Stimulated activated CD8-positive, alpha-beta memory T cell treated with anti-CD3 and anti-CD28 coated beads, Interleukin-4, amount 100 ng/mL, for 1 hour (primary cell): ENCODE measurements at places on chromosomes 3 and 15.

GRCh38 chr3:126371096-126371705 lies 14.0 kb upstream of the KLF15 start:
- DNase-seq: no peak

DNA sequence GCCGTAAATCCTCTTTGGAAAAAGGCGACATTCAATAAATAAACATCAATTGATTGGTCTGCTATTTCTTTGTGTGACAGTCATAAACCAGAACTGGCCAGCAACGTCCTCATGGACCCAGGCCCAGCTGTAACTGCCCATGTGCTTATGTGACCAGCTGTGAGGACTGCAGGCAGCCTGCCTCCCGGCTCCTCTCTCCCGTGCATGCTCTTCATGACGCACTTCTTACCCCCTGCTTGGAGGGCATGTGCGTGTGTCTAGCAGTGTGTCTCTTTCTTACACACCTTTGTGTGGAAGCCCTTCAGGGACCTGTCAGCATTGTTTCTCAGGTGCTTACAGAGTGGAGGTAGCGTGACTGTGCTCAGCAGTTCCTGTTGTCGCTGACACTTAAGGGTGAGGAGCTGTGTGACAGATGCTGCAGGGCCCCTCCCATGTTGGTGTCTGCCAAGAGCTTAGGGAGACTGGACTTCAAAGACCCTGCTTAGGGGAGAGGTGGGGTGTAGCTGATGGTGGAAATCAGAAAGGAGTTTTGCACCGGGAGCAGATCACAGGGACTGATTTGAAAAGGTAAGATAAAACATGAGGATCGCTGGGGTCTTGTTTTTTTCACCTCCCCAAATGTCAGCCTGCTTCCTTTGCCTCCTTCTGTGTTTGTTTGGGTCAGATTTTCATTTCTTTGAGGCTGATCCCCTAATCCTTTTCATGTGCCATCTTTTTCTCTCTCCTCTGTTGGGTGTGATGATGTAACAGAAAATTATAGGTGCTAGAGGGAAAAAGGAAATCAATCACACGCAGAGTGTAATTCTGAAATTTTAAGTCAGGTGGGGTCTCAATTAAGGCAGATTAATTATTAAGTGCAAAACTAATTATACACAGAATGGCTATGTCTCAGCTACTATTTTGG lies 2.1 kb downstream of the PODXL2 start:
- DNase-seq: no peak

DNA sequence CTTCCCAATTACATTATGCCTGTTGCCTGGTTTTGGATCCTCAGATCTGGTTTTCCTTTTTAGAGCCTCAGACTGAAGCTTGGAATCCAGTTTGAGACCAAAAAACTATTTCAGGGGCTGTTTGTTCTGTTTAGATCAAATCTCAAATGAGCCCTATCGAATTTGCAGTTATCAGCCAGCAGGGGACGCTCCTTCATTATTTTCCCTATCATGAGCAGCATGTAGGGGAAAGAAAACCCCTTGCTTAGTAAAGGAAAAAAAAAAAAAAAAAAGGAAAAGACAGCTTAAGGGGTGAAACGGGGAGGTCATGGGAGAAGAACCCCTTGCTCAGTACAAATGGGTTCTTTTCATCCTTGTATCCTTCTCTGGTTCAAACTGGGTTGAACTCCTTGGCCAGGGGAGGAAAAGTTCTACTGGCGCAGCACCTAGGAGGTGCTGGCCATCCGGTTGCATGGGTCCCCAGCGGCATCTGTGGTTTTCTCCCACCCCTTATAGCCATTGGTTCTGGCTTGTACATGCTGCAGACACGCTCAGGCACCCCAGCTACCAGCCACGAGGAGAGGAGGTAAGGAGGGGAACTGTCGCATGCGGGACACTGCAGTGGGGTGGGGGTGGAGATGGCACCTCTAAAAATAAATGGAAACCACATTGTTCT lies 1375.1 kb upstream of the ALCAM start:
- DNase-seq: no peak

DNA sequence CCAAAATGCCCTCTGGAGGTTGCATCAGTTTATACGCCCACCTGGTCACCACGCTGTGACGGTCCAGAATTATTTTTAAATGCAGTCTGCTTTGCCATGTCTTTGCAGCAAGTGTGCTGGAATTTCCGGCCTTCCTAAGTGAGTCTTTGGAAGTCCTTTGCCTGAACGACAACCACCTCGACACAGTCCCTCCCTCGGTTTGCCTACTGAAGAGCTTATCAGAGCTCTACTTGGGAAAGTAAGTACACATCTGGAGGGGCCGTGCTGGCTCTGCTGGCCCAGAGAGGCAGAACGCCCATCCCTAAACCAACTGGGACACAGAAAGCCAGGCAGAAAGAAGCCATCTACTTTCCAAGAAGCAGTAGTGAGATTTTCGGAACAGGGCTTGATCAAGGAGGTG lies 101.8 kb downstream of the LRRK1 start:
- DNase-seq: no peak

DNA sequence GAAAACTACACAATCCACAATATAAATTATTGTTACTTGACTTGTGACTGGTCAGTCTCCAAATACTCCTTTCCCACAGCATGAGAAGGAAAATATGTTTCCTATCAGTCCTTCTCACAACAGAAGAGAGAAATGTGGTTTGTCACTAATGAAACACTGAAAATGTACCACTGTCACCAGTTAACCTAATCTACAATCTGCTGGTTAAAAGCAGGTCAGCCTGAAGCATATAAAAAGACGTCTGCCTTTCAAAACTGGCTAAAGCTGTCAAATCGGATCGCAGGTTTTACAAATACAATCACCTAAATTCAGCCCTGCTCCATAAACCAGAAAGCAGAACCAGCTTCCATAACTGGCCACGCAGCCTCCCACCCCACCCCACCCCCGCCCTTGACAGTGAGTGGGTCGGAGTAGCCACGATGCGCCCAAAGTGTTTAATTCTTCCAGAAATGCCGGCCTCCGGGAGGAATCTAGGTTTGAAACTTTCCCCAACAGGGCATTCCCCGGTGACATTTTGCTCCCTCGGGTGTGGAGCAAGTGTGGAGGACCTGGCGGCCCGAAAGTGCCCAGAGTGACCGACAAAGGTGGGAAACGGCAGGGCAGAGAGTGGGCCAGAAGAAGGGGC lies 682 bp downstream of the ETFA start:
- DNase-seq: no peak

DNA sequence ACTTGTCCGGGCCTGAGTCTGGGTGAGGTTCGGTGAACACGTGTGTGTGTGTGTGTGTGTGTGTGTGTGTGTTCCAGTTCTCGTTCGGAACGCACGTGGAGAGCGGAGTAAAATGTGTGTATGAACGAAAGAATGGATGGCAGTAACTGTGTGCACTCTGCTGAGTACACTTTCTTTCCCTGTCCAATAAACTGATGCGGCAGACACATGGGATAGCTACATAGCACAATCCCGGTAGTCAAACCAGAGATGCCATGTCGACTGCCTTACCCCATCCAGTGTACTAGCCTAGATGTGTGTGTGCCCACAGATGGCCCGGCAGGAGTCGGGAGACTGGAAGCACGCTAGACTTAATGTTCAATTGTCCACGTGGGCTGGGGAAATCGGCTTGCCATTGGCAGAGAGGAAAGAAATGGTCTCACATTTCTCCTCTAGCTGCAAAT lies 507 bp upstream of the GOLIM4 start:
- no peak for DNase-seq

- no peak for DNase-seq
Measured at GRCh38 chr3:34842706-34843480, 796.4 kb upstream of the ARPP21 start.

GRCh38 chr3:192224634-192225155 lies 502.6 kb downstream of the FGF12 start:
- no peak for DNase-seq

DNA sequence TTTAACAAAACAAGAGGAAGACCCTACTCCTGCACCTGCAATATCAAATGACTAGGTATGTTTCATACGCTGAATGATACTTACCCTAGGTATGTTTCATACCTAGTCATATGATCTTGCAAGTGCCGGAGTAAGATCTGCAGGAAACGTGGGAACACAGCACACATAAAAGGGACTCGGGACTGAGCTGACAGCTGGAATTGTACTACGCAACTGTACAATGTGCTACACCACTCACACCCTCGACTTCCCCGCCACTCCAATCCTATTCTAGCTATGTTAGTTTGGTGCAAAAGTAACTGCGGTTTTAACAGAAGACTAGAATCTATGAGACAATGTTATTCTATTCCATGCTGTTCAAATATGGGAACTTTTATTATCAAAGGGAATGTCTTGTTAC lies 22.0 kb downstream of the CRBN start:
- no peak for DNase-seq

- DNase-seq: no peak
Measured at GRCh38 chr15:76861815-76862397, 43.2 kb downstream of the SCAPER start.

GRCh38 chr3:12175844-12176453 lies 17.2 kb upstream of the TIMP4 start:
- no peak for DNase-seq

- no peak for DNase-seq
Measured at GRCh38 chr3:141233457-141234161, 2.0 kb downstream of the PXYLP1 start.

- DNase-seq: no peak
Measured at GRCh38 chr15:80699981-80700380, 4.9 kb downstream of the ABHD17C start.

GRCh38 chr3:196197524-196197923 lies 13.7 kb downstream of the ZDHHC19 start:
- DNase-seq: no peak

- no peak for DNase-seq
Measured at GRCh38 chr3:86951322-86951721, 39.6 kb downstream of the VGLL3 start.

DNA sequence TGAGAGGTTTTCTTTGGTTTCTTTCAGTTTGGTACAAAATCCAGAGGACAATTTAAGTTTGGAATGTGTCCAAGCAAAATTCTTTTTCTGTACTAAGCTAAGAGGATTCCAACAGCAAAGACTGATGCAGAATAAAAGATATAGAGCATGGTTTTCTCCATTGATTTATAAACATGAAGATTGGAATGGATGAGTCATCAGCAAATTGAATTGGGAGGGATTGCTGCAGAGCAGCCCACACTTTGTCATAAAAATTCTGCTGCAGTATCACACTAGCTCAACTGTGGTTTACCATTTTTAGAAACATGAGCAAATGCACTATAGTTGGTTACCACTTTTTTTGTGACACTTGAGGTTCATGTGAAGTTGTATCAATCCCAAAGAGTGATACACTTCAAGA lies 16.1 kb upstream of the LARP6 start:
- DNase-seq: no peak

- no peak for DNase-seq
Measured at GRCh38 chr3:24128199-24129005, 183.3 kb downstream of the NR1D2 start.

DNA sequence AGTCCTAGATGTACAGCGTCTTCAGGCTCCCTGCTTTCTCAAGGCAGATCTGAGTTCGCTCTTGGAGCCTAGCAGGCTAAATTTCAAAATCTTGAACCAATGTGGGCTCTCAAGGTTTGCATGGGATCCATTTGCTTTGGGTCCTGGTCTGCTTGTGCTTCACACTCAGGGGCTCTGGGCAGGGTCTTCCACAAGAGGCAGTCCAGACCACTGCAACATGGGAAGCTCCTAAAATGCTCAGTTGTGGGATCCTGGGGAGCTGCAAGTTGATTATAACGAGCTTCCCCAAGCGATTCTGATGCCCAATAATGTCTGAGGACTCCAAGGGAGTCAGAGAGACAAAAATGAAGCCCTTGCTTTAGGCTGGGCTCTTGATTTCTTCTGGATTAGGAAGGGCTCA lies 6.7 kb downstream of the NUTM1 start:
- no peak for DNase-seq

GRCh38 chr3:118098827-118099226 lies 935.8 kb downstream of the IGSF11 start:
- DNase-seq: no peak

DNA sequence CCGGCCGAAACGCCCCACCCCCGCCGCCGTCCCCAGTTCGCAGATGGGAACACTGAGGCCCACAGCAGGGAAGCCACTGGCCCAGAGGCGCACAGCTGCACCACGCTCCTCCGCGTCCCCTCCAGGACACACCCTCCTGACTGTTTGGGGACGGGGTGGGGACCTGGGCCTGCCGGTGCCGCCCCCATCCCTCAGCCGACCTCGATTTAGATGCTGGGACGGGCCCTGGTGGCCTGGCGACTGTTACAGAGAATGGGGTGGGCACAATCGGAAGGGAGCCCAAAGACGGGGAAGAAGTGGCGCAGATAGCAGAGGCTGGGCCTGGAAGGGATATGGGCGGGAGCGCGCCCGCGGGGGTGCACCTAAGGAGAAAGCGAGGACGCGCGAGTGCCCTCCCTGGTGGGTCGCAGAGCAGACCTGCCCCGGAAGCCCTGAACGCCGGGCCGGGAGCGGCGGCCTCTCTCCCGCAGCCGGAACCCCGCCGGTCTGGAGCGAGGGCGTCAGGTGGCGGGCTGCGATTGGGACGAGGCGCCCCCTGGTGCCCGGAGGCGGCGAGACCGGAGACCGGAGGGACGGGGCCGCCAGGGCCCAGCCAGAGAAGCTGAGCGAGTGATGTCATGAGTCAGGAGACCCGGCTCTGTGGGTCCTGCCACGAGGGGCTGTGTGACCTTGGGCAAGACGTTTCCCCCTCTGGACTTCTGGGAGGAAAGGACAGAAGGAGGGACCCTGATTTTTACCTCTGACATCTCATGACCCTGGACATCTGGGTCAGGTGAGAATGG lies 78.4 kb downstream of the IQSEC1 start:
- no peak for DNase-seq

DNA sequence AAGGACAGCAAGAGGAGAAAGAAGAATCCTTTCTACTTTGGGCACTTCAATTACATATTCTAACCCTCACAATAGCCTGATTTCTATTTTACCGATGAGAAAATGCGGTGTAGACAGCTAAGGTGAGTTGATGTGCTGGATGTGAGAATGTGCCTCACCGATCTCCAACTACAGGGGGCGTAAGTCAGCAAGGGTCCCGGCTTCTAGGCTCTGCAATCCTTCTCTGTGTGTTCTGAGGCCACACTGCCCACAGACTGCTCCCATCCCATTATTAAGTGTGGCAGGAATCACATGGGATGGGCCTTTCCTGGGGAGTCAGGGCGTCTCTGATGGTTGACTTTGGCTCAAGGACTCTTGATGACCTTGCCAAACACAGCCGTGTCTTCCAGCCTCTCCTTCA lies 23.6 kb upstream of the RPL35A start:
- DNase-seq: no peak

DNA sequence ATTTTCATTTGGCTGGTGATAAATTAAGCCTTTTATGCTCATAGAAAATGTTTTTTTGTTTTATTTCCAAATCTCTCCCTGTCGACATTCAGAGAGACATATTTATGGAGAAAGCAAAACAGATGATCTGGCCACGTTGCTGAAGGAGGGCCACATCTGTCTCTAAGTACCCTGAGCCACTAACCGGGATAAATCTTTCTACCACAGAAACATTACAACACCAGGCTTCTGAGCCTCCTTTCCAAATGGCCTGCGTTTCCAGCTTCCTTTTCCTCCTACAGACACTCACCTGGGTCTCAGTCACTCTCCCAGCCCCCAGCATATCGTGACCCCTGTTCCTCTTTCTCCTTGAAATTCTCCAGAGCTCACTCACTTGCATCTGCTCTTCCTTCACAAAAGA lies 161.0 kb downstream of the ARRDC4 start:
- DNase-seq: no peak
